ENCODE measurements at places on chromosomes 16 and 17.

DNA sequence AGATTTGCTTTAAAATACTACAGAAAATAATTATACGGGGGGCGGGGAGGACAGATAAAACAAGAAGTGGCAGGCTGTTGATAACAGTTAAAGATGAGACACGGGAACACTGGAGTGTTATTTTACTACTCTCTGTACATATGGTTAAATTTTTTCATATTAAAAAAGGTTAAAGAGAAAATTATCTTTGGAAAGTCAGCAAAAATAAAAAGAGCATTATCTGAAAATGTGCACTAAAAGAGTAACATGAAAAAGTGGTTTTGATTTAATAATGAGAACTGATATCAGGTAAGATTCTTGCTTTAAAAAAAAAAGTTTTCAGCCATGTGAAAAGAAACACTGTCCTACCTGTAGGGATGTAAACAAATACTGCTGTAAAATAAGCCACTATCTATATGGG is 46.9 kb downstream of the ERN1 start:
- no peak for DNase-seq

GRCh38 chr17:81514739-81515529 is 2.3 kb upstream of the ACTG1 start:
- no peak for DNase-seq

- DNase-seq = no peak
These were observed 207.0 kb upstream of the COX10 start for GRCh38 chr17:13862346-13862745.

- no peak for DNase-seq
These were observed 8.4 kb upstream of the CLDN9 start for GRCh38 chr16:3004319-3004718.

- no peak for DNase-seq
These were observed 2.6 kb downstream of the STXBP4 start for GRCh38 chr17:54971147-54971546.

- DNase-seq = no peak
These were observed 1.3 kb downstream of the FUS start for GRCh38 chr16:31181102-31181830.

DNA sequence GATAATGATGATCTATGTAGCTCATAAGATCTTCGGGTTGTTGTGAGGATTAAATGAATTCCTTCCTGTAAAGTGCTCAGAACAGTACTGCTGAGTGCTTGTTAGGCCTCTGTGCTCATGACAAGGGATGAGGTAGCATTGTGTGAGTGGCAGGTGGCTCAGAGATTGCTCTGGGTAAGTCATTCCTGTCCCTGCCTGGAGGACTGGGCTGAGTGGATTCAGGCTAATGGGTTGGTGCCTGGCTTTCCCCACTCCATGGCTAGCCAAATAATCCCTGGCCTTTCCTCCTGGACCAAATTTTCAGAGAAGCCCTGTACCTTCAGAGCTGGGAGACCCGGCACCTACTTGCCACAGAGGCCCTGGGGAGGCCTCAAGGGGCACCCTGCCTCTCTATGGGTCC is 1.3 kb upstream of the CCDC92B start:
- no peak for DNase-seq

GRCh38 chr17:16407911-16408588 is 7.3 kb upstream of the TRPV2 start:
- no peak for DNase-seq

GRCh38 chr17:30000001-30000754 is 58.7 kb downstream of the EFCAB5 start:
- DNase-seq = no peak

DNA sequence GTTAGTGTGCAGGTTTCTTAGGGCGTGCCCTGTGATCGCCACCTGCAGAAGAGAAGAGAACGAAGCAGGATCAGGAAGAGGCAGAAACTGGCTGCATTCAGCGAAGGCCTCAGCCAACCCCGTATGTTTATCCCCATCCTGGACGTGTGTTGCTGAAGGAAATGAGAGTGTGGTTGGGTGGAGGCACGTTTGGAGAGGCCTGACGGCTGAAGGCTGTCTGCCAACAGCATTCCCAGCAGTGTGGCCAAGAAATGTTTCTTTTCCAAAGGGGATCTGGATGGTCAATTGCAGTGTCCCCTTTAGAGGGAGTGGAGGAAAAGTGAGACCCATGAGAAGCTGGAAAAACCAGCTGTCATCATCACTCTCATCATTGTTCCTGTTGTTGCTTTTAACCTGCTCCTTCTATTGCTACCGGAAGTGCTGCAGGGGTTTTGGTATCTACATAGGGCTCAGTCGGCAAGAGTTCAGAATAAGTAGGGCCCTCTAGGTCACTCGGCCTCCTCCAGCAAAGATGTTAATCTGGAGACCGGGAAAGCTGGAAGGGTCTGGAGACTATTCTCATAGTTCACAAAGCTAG is 46.5 kb upstream of the SLC47A1 start:
- DNase-seq = no peak

GRCh38 chr16:54488729-54489128 is 202.1 kb upstream of the IRX3 start:
- no peak for DNase-seq

DNA sequence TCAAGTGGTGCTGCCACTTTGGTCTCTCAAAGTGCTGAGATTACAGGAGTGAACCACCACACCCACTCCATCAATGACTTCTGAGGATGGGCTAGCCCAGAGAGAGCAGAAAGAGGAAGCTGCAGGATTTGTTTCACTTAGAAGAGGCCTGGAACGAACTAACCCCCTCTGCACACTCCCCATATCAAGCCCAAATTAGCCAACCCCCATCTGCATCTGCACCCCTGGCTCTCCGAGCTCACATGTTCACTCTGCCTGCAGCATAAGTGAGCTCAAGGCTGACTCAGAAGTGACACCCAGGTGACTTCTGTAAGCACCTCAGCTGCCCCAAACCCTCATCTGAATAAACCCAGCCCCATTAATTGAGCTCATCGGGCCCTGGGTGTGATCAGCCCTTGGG is 4.8 kb downstream of the SCNN1G start:
- DNase-seq = no peak

DNA sequence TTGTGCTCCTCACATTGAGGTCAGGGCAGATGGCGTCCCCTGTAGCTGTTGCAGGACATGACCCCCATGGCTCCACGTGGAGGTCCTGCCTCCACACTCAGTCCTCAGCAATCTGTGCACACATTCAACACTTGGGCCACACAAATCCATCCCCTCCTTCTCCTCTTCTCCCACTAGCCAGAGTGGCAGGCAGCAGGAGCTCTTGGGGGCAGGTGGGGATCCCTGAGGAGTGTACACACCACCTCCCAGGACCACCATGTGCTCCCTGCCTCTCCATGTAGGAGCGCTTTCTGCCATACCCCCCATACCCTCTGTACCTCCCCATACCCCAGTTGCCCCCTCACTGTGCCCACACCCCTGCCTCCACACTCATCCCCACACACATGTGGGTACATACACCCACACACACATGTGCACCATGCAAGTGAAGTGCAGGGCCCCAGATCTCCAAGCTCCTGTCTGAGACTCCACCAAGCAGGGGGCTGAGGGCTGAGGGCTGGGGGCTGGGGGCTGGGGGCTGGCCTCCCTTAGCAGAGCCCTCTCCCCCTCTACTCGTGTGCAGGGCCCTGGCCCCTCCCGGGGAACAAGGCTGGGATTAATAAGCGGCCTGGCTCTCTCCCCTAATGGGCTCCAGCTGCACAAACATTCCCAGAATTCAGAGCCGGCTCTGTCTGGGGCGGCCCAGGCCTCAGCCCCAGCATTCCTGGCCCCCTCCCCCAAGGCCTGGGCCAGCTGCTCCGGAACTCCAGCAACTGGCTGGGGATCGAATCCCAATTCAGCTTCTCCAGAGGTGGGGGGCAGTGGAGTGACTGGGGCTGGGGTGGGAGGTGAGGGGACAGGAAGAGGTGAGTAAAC is 48.2 kb upstream of the MEIOC start:
- no peak for DNase-seq

DNA sequence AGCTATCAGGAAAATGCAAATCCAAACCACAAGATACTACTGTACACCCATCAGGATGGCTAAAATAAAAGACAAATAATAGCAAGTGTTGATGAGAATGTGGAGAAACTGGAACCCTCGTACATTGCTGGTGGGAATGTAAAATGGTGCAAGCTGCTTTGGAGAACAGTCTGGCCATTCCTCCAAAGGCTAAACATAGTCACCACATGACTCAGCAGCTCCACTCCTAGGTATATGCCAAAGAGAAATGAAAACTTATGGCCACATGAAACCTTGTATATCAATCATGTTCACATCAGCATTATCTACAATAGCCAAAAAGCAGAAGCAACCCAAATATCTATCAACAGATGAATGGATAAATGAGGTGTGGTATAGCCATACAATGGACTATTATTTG is 28.5 kb downstream of the VAC14 start:
- DNase-seq = no peak

GRCh38 chr16:883340-883739 is 82.8 kb upstream of the GNG13 start:
- no peak for DNase-seq

DNA sequence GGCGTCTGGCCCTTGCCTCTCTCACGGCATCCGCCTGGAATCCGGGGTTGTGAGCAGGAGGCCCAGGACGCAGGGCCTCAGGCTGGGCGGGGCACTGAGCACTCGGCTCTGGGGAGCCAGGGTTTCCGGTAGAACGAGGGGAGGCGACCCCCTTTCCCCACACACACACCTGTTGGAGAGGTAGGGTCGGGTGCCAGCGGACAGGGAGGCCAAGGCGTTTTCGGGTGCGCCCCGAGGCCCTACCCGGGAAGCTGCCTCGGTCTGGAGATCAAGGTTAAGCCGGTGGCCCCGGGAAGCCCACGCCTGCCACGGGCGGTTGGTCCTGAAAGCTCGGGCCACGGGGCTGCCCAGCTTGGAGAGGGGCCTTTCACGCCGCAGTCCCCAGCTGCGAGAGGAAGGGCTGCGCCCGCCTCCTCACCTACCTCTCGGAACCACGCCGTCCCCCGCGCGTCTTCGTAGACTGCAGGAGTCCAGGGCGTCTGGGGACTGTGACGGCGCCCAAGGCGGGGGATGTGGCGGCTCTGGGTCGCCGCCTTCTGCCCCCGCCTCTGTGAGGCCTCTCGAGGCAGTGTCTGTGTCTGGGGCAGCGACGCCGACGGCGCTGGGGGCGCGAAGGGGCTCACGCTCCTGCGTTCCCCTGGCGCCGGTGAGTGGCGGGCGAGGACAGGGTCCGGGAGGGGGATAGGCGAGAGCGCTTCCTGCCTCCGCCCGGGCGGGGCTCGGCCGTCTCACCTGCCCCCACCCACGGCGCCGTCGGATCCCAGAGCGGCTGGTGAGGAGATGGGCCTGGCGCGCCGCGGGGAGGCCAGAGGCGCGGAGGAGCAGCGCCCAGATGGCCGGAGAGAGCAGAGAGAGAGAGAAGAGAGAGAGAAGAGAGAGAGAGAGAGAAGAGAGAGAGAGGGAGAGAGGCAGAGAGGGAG is 20.3 kb upstream of the HOXB9 start:
- no peak for DNase-seq

GRCh38 chr16:582614-583331 is 7.1 kb upstream of the RAB40C start:
- DNase-seq = no peak

GRCh38 chr17:11996722-11997146 is 541 bp downstream of the ZNF18 start:
- DNase-seq = peak; percentile 13

All from stimulated activated CD8-positive, alpha-beta memory T cell treated with anti-CD3 and anti-CD28 coated beads, Interleukin-7, amount 100 ng/mL, for 1 hour (primary cell).